ENCODE measurements at places on chromosomes 13 and 19. TPM values are rescaled to one million over a fixed set of nuclear protein-coding genes. Genes with fewer than 3 reads are reported as not detected.
A peak's percentile ranks its signal among the peaks of the same experiment; 100 is the strongest.

GRCh38 chr13:23867027-23867491 lies 22.1 kb downstream of the MIPEP start:
- no peaks in the 10 kb centered on the region for H3K27me3 ChIP-seq
- no peak overlapping the region for H3K27ac ChIP-seq
- no peak for DNase-seq
- H3K36me3 ChIP-seq: no peaks in the 10 kb centered on the region
- H3K4me1 ChIP-seq: no peaks in the 10 kb centered on the region

DNA sequence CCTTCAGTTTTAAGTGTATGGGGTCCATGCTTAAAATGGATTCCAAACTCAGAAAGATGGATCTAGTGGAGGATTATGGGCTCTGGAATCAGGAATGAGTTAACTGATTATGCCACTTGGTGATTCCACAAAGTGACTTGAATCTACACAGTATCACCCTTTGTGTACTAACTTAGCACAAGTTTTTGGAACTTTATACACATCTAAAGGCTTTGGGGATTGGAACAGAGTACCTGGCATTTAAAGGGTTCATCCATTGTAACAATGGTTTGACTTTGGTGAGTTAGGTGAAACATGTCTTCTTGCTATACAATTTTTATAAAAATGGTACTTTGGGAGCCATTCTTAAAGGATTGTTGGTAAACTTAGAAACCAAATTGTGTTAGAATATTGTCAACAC lies 1.1 kb downstream of the RPL21 start:
- peak overlapping the region; percentile 77 for H3K4me3 ChIP-seq
- H3K27ac ChIP-seq: peak overlapping the region; percentile 96
- no peaks in the 10 kb centered on the region for H3K27me3 ChIP-seq
- H3K36me3 ChIP-seq: peaks cover 62% of the 10 kb centered on the region
- no peak for DNase-seq

GRCh38 chr13:30132623-30133553 lies 174.5 kb downstream of the KATNAL1 start:
- peak; percentile 92 for DNase-seq
- H3K4me1 ChIP-seq: peaks cover 8% of the 10 kb centered on the region
- no peak overlapping the region for H3K4me3 ChIP-seq
- no peaks in the 10 kb centered on the region for H3K36me3 ChIP-seq
- no peak overlapping the region for H3K27ac ChIP-seq

PLK5 gene
- total RNA-seq: not detected

DNA sequence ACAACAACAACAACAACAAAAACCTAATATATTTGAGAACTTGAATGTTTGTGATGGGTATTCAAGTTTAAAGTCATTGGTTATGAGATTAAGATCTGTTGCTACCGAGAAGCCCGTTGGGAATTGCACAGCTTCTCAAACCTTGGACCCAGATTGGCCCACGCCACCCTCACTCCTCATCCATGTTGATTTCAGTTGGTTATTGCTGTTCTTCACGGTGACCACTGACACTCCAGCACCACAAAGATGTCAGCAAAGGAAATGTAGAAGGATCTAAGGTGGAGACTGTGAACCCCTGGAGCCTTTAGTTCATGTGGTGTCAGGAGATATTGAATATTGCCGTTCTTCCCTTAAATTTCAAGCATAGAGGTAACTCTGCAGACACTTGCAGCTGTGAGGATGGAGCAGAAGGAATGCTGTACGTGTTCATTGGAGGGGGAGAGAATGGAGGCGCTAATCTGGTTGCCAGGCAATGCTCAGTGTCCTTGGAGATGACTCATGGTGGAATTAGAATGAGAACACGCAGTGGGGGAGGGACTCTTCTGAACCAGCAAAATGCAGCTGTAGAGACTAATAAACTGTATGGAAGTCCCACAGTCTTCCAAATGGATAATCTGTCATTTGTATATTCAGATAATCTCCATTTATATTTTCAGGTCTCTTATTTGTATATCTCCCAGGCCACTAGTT lies 20.8 kb upstream of the ZNF835 start:
- no peak overlapping the region for H3K27ac ChIP-seq
- H3K4me3 ChIP-seq: no peak overlapping the region
- H3K27me3 ChIP-seq: no peaks in the 10 kb centered on the region
- H3K4me1 ChIP-seq: no peaks in the 10 kb centered on the region
- no peaks in the 10 kb centered on the region for H3K36me3 ChIP-seq

ACP7 gene
- total RNA-seq: 9.5 TPM

DNA sequence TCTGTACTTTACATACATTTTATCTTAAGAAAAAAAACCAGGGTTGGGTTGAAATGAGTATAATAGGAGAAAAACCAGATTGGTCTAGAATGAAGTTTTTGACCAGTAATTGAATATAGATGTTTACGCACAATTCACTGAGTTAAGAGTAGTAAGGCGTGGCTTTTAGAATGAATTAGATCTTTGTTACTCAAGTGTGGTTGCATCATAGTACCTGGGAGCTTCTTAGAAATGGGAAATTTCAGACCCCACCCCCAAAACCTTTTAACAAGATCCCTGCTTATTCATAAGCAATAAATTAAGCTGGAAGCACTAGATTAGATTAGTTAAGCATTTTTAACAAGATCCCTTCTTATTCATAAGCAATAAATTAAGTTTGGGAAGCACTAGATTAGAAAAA lies 28.7 kb upstream of the LMO7 start:
- peaks cover 14% of the 10 kb centered on the region for H3K4me1 ChIP-seq
- H3K36me3 ChIP-seq: peaks cover 11% of the 10 kb centered on the region
- H3K27ac ChIP-seq: peak overlapping the region; percentile 22

DNA sequence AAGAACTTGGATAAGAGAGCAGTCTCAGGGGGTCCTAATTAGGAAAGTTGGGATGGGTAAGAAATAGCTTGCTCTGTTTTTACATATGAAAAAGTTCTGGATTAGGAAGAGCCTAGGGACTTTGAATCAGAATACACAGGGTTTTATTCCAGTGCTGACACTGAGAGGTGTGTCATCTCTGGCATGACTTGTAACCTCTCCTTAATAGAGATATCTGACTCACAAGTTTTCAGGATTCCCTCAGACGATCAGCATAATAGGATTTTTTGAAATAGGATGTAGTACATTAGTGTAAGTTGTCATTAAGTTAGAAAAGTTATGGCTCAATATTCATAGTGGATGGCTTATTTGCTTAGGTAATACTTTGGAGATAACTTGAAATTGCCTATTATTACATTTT lies 555.2 kb upstream of the MIR17HG start:
- no peaks in the 10 kb centered on the region for H3K4me1 ChIP-seq
- no peaks in the 10 kb centered on the region for H3K36me3 ChIP-seq
- DNase-seq: no peak
- H3K4me3 ChIP-seq: no peak overlapping the region
- H3K27me3 ChIP-seq: no peaks in the 10 kb centered on the region
- H3K27ac ChIP-seq: no peak overlapping the region

DNA sequence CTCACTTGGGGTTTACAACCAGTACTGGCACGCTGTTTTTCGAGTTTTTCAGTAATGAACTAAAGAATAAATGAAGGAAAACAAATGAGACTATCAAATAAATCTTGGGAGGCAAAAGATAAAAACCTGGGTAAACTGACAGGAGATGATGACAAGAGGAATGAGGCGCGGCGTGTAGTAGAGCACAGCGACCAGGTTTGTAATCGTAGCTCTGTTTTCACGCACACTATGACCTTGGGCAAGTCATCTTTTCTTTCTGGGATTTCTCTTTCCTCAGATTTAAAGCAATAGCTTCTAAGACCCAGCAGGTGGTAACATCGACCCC lies 419 bp downstream of the MRPS31 start:
- no peak for DNase-seq
- peaks cover 9% of the 10 kb centered on the region for H3K4me1 ChIP-seq
- peak overlapping the region; percentile 76 for H3K27ac ChIP-seq
- peaks cover 15% of the 10 kb centered on the region for H3K36me3 ChIP-seq
- no peaks in the 10 kb centered on the region for H3K27me3 ChIP-seq
- peak overlapping the region; percentile 84 for H3K4me3 ChIP-seq

DNA sequence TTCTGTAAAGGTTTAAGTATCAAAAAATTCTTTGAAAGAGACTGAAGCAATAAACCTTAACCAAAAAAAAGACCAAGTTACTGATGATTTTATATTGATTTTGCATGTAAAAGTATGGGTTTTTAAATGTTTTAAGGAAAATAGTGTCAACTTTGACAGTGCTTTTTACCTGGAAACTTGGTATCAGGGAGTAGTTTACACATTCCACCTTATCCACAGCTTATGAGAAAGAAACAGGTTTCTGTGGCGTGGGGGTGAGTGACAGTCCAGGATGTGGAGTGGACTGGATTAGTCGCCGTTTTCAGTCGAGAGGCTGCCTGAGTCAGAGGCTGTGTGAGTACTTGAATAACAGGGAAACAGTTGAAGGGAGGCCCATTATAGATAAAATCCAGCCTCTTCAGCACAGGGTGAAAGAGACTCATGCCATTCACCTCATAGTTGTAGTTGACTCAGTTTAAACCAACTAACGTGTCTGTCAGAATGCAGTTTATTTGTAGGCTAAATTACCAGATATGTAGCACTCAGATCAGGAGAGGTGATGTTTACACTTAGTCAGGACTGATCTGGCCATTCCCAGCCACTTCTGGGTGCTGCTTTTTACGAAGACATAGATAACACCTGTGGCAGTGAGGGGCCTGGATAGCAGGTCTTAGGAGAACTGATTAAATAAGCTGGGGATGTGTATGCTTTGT lies 595 bp upstream of the GPR183 start:
- no peaks in the 10 kb centered on the region for H3K27me3 ChIP-seq
- no peaks in the 10 kb centered on the region for H3K4me1 ChIP-seq
- DNase-seq: no peak
- H3K36me3 ChIP-seq: no peaks in the 10 kb centered on the region
- H3K4me3 ChIP-seq: no peak overlapping the region

ERICH4 gene
- total RNA-seq: not detected

- H3K4me3 ChIP-seq: no peak overlapping the region
- H3K27me3 ChIP-seq: peaks cover 16% of the 10 kb centered on the region
- H3K36me3 ChIP-seq: no peaks in the 10 kb centered on the region
- no peak overlapping the region for H3K27ac ChIP-seq
- no peaks in the 10 kb centered on the region for H3K4me1 ChIP-seq
- no peak for DNase-seq
Observed at GRCh38 chr13:29746148-29746677, 104.2 kb downstream of the UBL3 start.

DNA sequence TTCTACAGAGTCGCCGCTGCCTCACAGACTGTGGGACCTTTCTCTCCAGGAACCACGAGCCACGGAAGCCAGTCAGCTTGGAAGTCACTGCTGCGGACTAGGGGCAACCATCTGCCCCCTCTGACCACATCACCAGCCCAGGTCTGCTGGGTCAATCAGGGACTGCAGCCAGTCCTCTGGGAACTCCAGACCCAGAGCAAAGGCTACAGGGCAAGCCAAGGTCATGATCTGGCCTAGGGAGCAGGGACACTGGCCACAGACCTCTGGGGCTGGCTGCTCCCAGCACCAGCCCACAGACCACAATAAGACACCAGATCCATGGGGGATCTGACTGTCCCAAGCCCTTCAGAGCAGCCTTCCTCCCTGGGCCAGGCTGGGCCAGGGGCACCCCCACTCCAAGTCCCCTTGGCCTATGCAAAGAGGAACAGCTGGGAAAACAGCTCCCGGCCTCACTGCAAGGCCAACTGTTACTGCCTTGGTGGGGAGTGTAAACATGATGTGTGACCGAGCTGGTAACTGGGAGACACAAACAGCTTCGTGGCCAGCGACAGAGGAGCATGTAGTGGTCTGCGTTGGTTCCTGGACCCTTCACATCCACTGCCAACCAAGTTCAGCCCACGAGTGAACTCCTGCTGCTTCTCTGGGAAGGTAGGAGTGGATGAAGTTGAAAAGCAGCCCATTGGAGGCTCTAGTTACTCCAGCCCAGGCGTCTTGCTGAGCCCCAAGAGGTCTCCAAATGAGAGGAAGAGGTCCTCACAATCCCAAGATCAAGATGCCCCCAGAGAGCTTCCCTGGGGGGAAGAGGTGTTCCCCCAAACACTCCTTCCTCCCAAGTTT lies 1.5 kb downstream of the AKT2 start:
- no peaks in the 10 kb centered on the region for H3K27me3 ChIP-seq
- peaks cover 17% of the 10 kb centered on the region for H3K4me1 ChIP-seq
- peaks cover 31% of the 10 kb centered on the region for H3K36me3 ChIP-seq
- DNase-seq: no peak
- H3K4me3 ChIP-seq: peak overlapping the region; percentile 92

IRGC gene
- total RNA-seq: not detected

GRCh38 chr13:75136151-75136550 lies 345.8 kb downstream of the TBC1D4 start:
- DNase-seq: no peak
- no peak overlapping the region for H3K27ac ChIP-seq
- no peaks in the 10 kb centered on the region for H3K4me1 ChIP-seq
- no peak overlapping the region for H3K4me3 ChIP-seq

CLEC17A gene
- total RNA-seq: not detected

EDDM13 gene
- total RNA-seq: not detected

All from Calu3 (cell line).